ENCODE measurements at places on chromosomes 12 and 14.
A peak's percentile ranks its signal among the peaks of the same experiment; 100 is the strongest.

DNA sequence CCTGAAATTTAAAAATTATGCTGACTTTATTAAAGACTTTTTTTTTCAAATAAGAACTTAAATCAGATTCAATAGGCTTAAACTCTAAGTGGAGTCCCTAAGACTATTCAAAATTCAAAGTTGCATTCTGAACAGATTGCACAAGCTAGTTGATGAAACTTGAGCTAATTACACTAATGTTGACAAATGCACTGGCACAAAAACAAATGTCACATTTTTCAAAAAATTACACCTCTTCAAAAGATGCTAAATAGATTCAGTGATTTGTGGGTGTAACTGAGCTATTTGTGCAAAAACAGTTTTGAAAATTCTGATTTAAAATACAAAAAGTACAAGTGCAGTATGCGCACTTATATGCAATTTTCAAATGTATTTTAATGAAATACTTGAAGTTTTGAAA, 205.4 kb downstream of the RERGL start:
- DNase-seq: no peak

- no peak for DNase-seq
These were observed 85.7 kb downstream of the SAMD4A start for GRCh38 chr14:54652605-54653052.

DNA sequence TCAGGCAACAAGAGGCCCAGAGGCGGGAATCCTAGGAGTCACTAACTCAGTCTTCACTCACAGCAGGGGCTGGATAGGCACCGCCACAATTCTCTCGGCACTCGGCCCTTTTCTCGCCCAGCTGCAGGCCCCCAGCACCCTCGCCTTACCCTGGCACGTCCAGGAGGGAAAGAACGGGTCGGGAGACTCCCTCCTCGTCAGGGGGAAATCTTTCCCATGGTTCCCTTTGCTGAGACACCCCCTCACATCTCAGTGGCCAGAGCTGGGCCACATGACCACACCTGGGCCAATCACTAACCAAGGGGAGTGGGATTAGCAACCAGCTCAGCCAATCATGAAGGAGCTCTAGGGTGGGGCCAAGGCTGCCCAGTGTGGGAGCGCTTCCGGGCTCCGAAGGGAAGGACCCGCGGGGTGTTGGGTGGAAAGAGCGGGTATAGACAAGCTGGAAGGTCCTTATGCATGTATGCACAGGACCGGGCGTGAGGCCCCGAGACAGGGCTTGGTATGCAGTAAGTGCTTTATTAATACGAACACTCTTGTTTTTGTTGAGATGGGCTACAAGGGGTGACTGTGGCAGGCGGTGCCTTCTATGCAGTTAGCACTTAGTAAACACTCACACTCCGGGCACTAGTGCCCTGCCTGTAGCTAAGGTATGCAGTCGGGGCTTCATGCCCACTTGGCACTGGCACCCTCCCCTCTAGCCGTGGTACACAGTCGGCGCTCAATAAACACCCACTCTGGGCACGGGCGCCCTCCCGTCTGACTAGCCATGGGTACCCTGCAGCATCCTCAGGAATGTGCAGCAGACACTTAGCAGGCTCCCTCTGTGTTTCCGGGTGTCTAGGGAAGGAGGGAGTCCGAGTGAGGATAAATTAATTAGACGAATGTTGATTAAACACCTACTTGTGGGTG, 40.3 kb downstream of the ADGRD1 start:
- no peak for DNase-seq

DNA sequence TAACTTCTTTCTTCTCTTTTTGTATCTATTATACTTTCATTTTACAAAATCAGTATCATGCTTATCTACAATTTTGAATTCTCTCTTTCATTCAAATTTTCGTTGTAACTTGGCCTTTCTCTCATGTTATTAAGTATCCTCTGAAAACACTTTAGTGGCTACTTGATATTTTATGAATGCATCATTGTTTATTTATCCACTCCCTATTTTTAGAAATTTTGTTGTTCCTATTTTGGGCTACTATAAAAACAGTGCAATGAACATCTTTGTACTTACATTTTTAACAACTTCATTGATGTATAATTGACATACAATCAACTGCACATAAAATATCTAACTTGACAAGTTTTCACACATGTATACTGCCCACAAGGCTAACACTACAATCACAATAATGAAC, 44.0 kb upstream of the AMIGO2 start:
- no peak for DNase-seq

DNA sequence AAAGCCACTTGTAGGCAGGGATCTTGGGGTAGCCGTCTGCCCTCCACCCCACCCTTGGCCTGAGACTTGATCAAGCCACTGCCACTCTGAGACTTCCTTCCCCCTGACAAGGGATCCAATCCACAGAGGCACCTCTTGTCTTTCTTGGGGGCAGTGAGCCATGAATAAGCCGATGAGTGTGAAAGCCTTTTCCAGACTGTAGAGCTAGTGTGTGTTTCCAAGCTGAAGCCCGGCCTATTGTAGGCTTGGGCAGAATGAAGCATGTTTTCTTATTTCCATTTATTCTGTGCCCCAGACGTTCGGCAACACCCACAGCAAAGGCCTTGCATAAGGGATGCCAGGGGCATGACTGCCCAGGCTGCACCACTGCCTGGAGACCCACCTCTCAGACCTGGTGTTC, 991.6 kb downstream of the BCL11B start:
- DNase-seq: no peak

DNA sequence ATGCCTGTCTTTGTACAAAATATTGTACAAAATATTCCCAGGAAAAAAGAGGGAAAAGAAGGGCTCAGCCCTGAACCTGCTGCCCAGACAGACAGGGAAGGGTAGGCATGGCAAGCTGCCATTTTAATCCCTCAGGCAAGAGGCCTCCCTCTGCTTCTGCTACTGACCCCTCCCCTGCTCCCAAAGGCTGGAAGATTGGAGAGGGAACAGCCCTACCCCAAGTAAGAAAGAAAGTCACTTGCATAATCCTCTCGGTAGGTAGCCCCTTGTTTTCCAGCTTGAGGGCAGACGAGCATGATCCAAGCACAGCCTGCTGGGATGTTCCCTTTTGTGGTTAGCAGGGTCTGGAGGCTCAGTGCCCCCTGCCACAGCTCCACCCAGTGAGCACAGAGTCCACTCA, 20.7 kb downstream of the ADCY6 start:
- no peak for DNase-seq

DNA sequence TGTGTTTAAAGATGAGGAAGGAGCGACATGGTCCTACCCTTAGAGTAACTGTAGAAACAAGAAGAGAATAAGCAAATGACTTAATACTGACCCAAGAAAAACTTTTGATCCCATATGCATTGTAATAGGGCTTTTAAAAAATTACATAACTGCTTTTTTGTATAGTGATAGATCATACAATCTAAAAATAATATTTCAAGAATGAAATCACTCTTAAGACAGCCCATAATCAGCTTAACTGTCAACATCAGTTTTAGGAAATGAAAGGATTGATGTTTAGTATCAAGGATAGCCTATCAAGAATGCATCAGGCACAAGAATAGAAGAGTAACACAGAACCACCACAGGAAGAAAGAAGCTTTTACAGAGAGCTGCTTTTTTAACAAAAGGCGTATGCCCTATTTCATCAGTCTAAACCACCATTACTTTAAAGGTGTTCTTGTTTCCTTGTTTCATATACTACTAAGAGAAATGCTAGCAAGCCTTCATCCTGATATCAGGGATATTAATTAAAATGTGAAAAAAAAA, 64.5 kb downstream of the MARK3 start:
- DNase-seq: no peak

DNA sequence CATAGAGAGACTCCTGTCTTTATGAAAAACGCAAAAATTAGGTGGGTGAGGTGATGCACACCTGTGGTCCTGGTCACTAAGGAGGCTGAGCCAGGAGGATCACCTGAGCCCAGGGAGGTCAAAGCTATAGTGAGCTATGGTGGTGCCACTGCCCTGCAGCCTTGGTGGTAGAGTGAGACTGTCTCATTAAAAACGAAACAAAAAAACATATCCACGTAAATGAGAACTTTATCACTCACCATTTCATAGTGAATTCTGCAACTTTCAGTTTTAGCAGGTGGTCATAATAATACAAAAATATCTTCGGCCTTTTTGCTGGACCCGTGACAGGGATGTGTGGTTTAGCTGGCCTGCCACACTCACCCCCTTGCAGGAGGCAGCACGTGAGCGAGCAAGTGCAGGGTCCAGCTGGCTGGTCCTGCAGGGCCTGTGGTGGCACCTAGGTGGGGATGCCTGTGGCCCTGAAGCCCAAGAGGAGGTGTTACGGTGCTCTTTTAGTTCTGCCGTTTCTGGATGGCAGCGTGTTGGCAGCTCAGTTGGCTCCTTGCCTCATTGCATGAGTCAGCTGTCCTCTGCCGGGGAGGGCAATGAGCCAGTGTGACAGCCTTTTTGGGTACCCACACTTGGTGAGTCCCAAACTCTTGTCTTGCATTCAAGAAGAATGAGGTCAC, 1330.7 kb upstream of the TMEM132C start:
- no peak for DNase-seq

DNA sequence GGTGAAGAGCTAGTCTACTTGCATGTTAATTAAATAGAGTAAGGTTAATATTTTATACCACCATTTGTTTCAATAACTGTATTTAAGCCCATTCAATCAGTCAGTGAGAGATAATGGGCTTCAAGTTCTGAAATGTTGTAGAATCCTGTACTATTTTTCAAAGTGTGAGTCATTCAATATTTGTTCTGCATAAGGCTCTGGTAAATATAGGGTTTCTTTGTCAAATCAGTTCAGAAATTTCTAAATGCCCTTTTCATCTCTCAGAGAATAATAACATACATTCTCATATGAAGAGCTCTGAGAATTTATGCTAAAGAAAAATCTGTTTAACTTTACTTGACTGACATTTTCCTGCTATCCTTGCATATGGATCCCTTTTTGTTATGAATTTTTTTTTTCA, 493.3 kb downstream of the TMTC2 start:
- no peak for DNase-seq

DNA sequence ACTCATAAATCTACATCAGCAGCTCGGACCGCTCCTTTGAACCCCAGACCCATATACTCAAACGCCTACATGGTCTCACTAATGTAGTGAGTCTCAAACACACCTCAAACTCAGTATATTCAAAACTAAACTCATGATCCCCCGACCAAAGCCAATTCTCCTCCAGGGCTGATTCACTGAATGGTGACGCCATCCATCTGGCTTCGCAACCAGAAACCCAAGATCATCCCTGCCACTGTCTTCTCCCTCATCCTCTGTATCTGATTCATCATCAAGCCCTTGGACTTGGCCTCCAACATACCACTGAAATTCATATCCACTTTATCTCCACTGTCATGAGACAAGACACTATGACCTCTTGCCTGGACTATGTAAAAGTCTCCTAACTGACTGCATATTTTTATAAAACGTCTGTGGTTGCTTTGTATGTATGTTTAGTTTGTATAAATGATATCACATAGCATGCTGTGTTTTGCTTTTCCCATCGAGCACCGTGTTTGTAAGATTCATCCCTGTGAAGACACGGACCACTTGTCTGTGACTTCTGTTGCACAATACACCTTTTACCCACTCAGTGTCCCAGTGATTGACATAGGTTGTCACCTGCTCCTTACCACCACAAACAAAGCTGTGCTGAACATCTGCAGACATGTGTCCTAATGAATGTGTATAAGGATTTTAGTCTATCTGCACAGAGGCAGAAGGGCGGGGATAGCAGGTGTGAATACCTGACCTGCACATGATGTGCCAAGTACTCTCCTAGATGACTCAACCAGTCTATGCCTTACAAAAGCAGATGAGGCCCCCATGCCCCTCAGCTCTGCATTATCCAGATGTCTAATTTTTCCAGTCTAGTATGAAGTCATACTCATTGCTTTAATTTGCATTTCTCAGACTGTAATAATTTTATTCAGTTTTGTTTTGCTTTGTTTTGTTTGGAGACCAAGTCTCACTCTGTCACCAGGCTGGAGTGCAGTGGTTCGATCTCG, 76.9 kb downstream of the VWF start:
- DNase-seq: peak; percentile 47

DNA sequence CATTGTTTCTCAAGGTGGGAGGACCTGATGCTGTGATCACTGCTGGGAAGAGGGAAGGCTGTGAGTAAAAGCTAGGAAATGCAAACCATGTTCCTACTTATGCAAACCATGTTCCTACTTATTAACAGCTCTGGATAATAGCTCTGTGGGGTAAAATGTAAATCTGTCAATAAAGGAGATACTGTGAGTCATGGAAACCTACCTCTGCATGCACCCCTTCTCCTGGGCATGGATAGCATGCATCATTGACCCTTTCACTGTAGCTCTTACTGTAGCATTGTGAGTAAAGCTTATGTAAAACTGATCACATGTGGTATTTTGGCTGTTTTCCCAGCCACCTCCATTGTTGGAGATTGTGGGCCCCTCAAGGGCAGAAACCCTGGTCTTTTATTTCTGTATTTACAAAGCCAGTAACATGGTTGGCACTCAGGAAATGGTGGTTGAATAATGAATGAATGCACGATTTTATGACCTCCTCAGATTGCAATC, 253.7 kb downstream of the GRIN2B start:
- DNase-seq: no peak

- no peak for DNase-seq
These were observed 47.5 kb upstream of the DYNC1H1 start for GRCh38 chr14:101916816-101917412.

DNA sequence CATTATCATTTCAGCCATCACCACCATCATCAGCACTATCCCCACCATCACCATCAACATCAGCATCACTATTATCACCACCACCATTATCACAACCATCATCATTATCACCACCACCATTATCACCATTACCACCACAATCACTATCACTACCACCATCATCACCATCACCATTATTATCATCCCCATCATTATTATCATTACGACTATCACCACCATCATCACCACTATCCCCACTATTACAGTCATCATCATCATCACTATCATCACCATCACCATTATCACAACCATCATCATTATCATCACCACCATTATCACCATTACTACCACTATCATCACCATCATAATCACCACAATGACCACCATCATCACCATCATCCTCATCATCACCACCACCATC, 50.4 kb upstream of the CMKLR1 start:
- DNase-seq: no peak

GRCh38 chr12:127987199-127987901, 279.6 kb upstream of the TMEM132C start:
- peak; percentile 59 for DNase-seq

GRCh38 chr14:52873694-52874093, 77.2 kb downstream of the FERMT2 start:
- DNase-seq: peak; percentile 35

GRCh38 chr14:60563113-60563512, 54.2 kb downstream of the SIX6 start:
- peak; percentile 82 for DNase-seq

DNA sequence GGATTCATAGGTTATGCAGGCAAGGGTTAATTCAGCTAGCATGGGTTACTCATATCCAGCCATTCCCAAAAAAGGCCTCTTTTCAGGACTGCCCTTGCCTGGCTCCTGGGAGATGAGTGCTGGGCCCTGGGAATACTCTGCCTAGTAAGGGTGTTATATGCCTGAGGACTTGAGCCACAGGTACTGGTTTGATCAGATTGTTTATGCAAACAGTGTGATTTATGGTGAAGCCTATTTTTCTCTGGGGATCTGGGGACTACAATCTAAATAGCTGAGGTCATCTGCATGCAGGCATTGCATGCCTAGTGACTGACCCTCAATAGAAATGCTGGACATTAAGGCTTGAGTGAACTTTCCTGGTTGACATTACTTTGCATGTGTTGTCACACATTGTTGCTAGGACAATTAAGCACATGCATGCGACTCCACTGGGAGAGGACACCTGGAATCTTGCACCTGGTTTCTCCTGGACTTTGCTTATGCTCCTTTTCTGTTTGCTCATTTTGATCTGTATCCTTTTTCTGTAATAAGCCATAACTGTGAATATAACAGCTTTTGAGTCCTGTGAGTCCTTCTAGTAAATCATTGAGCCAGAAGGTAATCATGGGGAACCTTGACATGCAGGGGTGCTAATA, 73.0 kb downstream of the RAD51B start:
- no peak for DNase-seq

All from AG09309 (cell line).